ENCODE measurements at places on chromosomes 5 and 9.

DNA sequence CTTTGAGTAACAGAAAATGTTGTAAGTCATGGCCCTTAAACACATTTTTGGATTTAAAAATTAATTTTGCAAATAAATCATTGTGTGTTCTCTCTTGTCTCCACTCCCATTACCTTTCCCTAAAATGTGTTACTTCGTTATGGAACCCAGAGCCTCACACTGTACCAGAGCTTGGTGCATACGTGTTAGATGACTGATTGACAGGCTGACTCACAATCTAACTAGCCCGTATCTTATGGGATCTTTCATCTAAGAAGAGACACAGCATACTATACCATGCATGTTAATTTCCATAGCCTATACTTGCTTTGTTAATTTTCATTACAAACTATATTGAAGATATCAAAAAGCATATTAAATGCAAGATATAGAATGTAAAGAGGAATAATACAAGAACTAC lies 87.1 kb downstream of the SPRY4 start:
- DNase-seq, result no peak

DNA sequence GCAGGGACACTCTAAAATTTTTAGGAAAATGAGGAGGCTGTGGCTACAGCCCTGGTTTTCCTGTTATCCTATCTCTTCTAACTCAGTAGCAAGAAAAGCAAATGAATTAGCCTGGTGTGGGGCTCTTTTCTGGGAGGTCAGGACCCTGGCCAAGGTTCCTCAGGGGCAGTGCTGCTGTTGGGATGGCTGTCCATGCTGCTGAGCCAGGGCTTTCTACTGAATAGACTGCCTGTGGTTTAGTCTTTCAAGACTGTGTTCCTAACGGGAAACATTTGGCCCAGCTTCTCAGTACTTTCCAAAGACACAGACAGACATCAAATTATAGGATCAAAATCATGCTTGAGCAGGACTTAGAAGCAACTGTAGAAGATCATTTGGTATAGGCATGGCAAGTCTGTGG lies 18.1 kb downstream of the TNC start:
- DNase-seq, result no peak

DNA sequence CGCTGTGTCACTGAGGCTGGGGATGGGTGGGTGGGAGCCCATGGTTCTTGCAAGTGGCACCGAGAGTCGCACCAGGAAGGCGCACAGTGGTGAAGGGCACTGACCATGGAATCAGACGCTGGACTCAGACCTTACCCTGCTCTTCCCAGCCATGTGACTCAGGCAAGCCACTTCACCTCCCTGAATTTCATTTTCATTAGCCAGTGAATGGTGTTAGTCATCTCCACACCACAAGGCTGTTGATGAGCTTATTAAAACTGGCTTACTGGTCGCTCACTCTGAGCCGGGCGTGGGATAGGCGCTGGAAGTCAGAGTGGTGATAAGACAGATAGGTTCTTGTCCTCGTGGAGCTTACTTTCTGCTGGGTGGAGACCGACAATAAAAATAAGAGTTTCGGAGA lies 25.1 kb downstream of the FGF18 start:
- DNase-seq, result no peak

DNA sequence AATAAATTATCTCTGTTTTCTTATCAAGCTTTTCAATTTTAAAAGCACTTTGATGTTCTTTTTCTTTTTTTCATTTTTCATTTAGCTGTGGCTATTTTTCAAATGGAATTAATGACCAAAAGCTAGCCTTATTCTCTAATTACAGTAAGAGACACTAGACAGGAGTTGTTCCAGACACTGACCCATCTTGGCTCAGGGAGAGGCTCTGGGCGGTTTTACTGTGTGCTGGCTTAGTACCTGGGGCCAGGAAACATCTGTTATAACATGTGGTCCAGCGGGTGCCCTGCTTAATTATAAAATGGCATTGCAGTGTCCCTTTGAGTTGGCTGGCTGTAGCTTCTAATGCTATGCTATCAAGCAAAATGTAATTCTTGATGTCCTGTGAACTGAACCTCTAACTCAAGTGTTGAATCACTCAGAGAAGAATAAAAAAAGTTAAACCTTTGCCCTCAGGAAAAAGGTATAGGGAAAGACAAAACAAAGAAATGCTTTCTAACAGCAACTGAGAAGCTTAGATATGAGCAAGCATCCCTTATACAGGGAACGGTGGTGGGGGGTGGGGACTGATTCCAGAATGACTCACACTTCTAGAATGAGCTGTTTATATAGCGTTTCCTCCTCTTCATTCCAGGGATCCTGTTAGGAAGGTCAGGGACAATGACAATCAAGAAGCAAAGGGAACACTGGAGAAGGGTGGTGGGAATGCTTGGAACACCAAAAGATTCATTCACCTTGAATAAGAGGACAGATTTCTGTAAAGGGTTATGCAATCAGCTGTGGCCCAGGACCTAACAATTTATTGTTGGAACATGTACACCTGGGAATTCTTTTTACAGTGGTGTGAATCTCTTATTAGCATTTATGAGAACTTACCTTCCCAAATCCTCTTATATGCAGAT lies 58.7 kb upstream of the NFIB start:
- DNase-seq, result no peak

Data from stimulated activated CD8-positive, alpha-beta memory T cell treated with anti-CD3 and anti-CD28 coated beads, Interleukin-12 subunit alpha, Interleukin-12 subunit beta, amount 100 ng/mL, for 4 hours (primary cell).